ENCODE measurements at places on chromosomes 3 and 15.

GRCh38 chr3:173886-174285 is 22.7 kb upstream of the CHL1 start:
- DNase-seq: no peak

- DNase-seq: no peak
Measured at GRCh38 chr15:41809526-41810220, 18.2 kb upstream of the JMJD7 start.

DNA sequence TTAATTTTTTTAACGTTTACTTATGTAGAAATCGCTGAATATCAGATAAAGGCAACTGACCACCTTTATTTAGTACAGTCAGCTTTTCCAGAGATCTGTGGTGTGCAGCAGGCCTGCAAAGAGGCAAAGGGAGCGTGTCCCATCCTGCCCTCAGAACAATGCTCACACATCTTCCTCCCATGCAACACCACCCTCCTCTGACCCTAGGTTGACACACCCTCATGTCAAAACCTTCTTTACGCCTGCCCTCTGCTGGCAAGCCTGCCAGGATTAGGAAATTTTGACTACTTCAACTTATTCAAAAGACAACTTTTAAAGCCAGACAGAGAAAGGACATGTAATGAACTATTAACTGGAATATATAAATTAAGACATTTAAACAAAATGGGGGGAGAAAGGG is 513.7 kb downstream of the FOXP1 start:
- no peak for DNase-seq

GRCh38 chr15:74829486-74829885 is 3.1 kb downstream of the CPLX3 start:
- no peak for DNase-seq

GRCh38 chr15:77791941-77792340 is 159.2 kb upstream of the LINGO1 start:
- DNase-seq: no peak

- no peak for DNase-seq
Measured at GRCh38 chr3:141311170-141311495, 57.2 kb upstream of the ZBTB38 start.

- peak; percentile 4 for DNase-seq
Measured at GRCh38 chr3:71652781-71653413, 69.4 kb upstream of the FOXP1 start.

GRCh38 chr3:63067999-63068645 is 192.9 kb upstream of the CADPS start:
- DNase-seq: no peak

- no peak for DNase-seq
Measured at GRCh38 chr3:82462977-82463376, 701.5 kb upstream of the GBE1 start.

GRCh38 chr3:13638927-13639326 is 90.0 kb downstream of the FBLN2 start:
- DNase-seq: no peak

DNA sequence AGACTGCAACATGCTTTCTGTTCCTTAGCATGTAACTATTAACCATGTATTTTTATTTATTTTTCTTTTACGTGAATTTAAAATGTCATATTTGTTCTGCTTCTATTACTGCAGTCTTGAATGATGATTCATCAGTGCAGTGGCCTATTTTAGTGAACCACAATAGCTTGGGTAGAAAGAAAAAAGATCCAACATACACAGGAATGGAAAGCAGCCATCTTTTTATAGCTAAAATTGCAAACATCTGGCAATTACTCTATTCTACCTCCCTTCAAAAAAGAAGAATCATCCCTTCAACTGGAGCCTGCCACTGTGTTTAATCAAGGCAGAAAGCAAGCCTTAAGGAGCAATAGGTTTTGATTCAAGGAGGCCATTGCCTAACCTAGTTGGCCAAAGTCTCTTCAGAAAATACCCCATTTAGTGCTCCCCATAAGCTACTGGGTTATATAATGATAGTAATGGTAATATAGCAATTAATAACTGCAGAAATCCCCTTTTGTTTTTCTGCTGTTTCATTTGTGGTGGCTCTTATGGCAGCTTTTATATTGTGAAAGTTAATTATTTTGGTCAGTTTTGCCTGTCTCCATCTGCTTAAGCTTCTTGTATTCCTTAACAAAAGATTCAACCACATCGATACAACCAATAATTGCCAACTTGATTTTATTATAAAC is 267.3 kb downstream of the LPP start:
- DNase-seq: no peak

GRCh38 chr3:9222956-9223639 is 26.3 kb downstream of the SRGAP3 start:
- DNase-seq: no peak

DNA sequence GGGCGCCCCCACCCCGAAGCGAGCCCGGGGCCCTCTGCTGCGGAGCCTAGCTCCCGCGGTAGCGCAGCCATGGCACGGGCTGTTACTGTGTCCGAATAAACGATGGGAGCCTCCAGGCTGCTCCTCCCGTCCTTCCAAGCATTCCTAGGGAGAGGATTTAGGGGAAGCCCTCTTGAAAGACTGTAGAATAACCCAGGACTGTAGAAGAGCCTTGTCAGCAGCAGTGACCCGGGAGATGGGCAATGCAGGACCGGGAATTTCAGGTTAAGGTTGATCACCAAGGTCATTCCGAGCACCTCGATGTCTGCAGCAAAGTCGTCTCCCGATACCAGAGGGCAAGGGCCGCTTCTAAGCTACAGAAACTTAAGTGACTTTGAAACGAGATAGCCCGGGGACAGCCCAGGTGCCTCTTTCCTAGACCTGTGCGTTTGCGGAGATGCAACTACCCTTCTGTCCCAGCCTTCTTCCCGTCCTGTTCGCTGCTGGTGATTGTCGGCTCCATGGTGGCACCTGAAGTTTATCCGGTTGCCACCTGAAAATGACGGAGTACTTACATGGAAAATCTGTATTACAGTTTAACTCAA is 753 bp upstream of the MYO5A start:
- no peak for DNase-seq

DNA sequence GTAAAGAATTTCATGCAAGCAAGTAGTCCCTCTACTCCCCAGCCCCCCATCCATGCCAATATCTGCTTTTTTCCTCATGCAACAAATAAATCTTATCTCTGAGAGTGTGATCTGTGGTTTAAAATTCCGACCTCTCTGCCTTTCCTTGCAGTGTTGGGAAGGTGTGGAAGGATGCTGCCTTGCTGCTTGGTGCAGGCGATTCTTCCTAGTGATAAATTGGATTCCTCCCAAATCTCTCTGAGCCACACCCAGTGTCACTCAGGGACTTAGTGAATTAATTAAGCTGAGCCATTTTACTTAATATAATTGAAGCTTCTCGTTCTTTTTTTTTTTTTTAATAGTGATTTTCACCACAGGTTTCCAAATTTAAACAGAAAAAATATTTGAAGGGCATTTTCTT is 3.4 kb downstream of the GAP43 start:
- DNase-seq: no peak

GRCh38 chr3:71064291-71064955 is 519.1 kb downstream of the FOXP1 start:
- no peak for DNase-seq

GRCh38 chr3:77102951-77103769 is 63.3 kb downstream of the ROBO2 start:
- DNase-seq: no peak

GRCh38 chr15:87985451-87985850 is 271.1 kb downstream of the NTRK3 start:
- no peak for DNase-seq

DNA sequence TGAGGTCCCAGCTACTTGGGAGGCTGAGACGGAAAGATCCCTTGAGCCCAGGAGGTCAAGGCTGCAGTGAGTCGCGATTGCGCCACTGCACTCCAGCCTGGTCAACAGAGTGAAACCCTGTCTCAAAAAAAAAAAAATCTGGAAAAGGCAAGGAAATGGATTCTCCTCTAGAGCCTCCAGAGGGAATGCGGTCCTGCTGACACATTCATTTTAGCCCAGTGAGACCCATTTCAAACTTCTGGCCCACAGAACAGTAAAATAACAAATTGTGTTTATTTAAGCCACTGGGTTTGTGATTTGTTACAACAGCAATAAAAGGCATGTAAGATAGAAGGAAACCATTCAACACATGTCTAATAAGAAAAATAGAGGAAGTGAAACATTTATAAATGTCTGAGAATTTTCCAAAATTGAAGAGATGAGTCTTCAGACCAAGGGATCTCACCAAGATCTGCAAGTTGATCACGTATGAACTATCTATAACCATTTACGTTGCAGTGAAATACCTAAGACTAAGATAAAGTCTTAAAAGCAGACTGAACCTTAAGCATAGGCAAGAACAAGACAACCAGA is at the start of gene HTR3E:
HTR3E (plus strand) TSS at position 254 of the 573 bp plus-strand sequence. CDS start 466 bp downstream, outside the sequence.
- no peak for DNase-seq

DNA sequence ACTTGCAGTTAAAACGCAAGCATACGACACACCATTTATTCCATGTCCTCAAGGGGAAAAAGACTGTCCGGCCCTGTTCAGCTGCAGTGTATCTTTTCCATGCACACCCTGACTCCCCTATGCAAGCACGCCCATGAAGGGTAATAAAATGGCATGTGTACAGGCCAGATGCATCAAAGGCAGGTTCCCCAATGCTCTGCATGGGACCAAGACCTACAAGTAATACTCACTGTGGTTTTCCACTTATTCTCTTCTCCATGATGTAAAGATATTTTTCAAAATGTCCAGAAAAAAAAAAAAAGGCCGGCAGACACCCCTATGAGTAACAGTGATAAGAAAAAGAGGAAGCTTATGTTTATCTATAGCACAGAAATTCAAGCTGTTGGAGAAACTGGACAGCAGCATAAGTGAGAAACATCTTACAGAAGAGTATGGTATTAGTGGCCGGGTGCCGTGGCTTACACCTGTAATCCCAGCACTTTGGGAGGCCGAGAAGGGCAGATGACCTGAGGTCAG is 70.8 kb downstream of the MCF2L2 start:
- DNase-seq: no peak

GRCh38 chr3:175606650-175607318 is 747.6 kb downstream of the NAALADL2 start:
- DNase-seq: no peak

DNA sequence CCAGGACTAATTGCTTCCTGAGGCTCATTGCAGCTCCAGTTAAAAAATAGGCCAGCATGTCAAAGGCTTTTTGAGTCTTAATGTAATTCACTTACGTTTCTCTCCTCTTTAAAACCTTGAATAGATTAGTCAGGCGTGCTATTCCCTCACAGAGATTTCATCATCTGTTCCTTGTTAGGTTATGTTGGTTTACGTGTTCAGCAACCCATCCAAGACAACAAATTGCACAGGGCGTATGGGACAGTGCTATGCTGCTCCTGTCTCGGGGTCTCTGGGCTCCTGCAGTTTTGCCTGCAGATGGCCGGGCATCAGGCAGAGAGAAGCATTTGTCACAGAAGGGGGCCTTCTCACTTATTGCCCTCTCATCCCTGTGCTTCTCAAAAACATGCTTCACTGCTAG is 117.1 kb downstream of the CHDH start:
- DNase-seq: no peak

GRCh38 chr15:90340345-90340744 is 11.7 kb upstream of the ZNF774 start:
- no peak for DNase-seq
